ENCODE measurements at places on chromosomes 5 and 9.
A peak's percentile ranks its signal among the peaks of the same experiment; 100 is the strongest.

DNA sequence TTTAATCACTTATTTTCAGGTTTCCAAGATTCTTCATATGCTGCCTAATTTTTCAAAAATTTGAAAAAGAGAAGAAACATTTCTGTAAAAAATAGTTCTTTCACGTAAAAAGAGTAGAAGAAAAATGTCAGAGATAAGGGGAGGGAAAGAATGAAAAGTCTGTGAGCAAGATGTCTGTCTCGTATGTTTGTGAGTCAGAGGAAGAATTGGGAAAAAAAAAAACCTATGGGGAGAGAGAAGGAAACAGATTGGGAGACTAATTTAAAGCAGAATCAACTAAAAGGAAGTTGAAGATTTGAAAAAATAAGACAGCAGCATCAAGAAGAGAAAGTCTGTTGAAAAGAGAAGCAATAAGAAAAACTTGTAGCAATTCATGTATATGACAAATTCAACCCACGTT, 456.3 kb downstream of the HINT1 start:
- DNase-seq = no peak

DNA sequence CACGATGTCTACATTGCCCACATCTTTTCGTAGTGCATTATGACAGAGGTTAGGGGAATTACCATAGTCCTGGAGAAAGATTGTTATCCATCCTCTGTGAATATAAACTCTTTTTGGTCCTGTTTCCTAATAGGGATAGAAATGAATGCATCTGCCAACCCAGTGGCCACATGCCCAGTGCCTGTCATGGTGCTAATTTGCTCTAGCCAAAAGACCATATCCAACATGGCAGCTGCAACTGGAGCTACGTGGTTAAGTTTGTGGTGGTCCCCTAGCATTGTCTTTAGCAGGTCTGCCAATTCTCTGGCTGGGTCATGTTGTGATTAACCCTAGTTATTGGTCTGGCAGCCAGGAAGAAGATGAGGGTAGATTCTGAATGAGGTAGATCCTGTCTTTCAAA, 87.5 kb downstream of the FGF18 start:
- no peak for DNase-seq

DNA sequence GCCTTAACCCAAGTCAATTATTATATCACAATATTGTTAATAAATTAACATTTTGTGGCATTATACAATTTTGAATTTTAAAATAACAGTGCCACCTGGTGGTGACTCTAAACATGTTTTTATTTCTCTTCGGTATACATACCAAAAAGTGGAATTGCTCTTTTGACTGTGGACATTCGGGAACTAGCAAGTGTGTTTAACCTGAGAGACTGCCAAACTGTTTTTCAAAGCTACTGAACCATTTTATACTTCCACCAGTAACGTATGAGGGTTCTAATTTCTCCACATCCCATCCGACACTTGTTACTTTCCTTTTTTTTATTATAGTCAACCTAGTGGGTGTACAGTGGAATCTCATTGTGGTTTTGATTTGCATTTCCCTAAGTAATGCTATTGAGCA, 18.3 kb upstream of the HSDL2 start:
- DNase-seq = no peak

GRCh38 chr9:4380406-4380805, 80.5 kb upstream of the GLIS3 start:
- no peak for DNase-seq

DNA sequence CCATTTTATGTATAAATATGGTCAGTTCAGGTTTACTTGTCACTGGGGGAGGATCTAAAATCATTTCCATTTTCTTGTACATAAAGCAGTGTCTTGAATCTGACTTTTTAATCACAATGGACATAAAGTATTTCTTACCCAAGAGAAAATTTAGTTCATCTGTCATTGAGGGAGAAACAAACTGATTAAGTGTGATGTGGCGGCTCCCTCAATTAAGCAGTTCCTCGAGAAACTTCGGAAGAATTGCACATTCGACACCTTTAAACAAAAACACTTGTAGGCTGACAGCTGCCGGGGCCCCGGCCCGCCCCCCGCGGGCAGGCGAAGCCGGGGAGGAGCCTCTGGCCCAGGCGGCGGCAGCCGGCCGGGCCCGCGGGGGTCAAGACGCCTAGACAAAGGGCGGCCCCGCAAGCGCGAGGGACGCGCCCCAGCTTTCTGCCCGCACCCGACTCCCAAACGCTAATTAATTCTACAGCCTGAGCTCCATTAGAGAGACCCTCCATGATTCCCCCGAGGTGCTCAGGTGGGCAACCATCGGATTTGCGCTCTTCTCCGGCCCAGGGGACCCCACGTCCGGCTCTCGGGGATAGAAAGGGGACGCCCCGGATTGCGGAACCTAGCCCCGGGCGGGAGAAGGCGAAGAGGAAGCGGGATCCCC, 750 bp downstream of the TRIM36 start:
- no peak for DNase-seq

DNA sequence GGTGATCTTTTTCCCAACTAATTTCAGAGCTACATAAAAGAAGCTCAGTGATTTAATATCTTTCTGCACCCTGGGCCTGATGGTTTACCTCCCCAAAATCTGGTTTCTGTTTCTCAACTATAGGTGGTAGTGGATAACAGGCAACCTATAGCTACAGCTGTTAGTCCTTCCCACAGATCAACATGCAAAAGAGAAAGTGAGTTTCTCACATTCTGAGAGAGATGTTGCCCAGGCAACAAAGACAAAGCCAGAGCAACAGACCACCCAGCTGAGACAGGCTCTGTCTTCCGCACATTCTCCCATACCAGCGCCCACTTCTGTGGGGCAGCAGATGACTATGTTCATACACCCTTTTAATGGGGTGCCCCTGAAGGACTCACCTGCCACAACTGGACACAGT, 40.7 kb upstream of the PPP2R2B start:
- DNase-seq = no peak

DNA sequence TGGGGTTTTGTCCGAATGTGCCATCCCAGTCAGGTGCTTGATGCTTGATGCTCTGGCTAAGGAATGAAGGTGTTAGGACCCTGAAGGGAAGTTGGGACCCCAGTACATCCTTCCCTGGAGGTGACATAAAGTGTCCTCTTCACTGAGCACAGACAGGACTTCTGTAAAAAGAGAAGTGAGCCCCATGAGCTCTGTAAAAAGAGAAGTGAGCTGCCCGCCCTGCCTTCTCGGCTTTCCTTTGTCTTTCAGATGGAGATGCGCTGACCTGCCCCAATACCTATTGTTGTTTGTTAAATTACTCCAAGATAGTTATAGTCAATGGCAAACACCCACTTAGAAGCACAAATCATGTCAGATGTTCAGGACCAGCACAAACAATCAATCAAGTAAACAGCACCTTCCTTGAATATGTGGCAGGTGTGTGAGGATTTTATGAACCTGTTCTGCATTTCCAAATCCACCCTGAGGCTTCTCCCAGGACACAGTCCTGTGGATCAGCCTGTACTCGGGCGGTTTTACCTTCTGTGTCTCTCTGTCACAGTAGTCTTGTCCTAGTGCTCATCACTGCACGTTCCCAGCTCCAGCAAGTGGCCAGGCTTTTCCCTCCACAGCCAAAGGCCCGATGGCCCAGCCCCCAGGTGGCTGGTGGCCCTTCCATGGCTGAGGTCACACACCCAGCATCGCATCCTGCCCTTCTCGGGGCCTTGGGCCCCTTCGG, 191.4 kb downstream of the MTRR start:
- no peak for DNase-seq

GRCh38 chr5:20536813-20537212, 548.8 kb upstream of the CDH18 start:
- no peak for DNase-seq

DNA sequence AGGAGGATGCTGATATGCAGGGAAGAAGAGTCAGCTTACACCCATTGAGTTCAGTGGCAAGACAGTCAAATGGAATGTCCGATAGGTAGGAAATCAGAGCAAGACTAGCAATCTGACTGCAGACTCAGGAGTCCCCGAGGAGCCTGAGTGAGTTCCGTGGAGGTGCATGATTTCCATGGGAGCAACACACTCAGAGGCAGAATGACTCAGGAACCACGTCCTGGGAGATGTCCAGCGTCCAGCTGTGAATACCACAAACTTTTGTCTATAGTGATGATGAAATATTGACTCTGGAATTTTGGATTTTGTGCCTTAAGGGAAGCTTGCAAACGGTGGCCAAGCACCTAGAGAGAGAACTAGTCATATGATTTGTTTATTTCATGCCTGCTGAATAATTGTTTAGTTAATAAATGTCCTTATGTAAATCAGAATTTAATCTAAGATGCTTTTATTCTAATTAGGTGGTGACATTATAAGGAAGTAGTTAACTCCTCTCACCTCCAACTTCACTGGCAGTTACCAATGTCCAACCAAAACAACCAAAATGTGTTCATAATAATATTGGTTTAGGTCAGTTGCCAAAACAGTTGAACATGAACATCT, 100.4 kb downstream of the PDE4D start:
- DNase-seq = no peak

GRCh38 chr9:114694719-114695269, 12.8 kb upstream of the TEX48 start:
- DNase-seq = no peak

DNA sequence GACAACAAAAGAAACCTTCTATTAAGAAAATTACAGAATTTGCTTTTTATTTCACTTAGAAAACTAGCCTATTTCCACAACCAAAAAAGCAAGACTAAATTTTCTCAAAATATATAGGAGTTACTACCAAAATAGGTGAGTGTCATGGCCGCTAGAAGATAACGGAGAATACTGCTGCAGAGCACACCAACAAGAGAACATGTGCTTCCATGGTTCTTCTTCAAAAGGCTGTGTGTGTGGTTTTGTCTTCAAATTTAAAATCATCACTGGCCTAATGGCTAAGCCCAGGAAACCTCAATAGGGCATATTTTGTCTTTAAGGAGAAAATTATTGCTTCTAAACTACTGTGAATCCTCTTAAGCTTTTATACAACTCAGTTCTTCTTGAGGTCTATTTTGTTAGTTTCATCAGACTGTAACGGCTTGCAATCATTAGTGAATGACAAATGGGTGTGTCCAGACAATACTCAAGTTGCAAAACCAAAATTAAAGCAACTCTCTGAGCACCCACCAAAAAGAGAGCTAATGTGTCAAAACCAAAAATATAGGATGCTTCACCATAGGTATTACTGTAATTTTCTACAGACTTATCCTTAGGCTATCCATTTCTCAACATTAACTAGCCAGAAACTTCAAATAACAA, 3.3 kb downstream of the SETX start:
- no peak for DNase-seq

- DNase-seq = no peak
These were observed 76.8 kb downstream of the MACROH2A1 start for GRCh38 chr5:135322271-135322670.

- no peak for DNase-seq
These were observed 18.7 kb downstream of the PCDHGC5 start for GRCh38 chr5:141507387-141508091.

- DNase-seq = no peak
These were observed 372.1 kb downstream of the DTWD2 start for GRCh38 chr5:118616281-118616680.

- no peak for DNase-seq
These were observed 230.1 kb downstream of the CAAP1 start for GRCh38 chr9:26662476-26662875.

DNA sequence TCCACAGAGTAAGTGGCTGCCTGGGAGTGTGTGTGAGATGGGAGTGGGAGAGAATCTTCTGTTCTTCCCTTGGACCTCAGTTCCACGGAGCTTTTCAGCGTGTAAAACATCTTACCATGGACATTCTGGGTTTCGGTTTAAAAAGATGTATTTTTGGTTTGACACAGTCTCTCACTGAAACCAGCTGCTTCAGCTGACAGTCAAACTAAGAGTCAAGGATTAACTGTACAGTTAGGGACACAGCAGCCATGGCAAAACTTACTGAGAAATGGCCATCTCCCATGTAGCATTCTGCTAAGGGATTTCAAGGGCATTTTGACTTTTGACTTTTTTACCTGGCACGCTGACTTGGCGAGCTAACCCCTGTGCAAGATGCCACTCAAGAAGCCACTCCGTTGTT, 93.8 kb upstream of the IL12B start:
- no peak for DNase-seq

DNA sequence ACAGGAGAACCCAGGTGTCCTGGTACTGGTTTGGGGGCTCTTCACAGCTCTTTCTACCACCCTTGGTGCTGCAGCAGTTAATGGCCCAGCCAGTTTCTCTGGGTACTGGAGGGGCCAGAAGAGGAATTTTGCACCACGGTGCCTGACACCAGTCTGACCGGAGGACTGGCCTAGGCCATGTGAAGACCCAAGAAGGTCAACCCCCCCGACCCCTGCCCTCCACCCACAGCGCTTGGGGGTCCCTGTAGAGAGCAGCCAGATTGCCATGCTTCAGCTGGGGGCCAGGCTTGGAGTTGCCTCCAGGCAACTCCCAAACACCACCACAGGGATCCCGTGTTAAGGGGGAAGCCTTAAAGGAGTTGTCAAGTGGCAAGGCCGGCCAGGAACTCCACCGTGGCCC, 6.2 kb downstream of the ARSI start:
- no peak for DNase-seq

DNA sequence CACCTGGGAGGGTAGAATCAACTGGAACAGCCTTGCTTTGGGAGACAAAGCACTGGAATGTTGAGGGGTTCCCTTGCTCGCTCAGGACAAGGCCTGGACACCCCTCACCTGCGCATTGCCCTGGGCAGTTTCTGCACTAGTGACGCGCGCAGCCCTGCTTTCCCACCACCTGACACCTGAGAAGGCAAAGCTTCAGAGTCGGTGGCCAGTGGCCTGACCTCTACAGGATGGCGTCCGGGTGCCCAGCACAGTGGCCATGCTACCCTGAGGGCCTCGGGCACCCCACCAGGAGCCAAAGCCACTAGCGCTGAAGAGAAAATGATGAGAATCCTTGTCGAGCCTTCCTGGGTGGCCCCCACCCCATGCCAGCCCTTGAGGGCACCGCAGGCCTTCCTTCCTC, 161.3 kb downstream of the OLFM1 start:
- no peak for DNase-seq

DNA sequence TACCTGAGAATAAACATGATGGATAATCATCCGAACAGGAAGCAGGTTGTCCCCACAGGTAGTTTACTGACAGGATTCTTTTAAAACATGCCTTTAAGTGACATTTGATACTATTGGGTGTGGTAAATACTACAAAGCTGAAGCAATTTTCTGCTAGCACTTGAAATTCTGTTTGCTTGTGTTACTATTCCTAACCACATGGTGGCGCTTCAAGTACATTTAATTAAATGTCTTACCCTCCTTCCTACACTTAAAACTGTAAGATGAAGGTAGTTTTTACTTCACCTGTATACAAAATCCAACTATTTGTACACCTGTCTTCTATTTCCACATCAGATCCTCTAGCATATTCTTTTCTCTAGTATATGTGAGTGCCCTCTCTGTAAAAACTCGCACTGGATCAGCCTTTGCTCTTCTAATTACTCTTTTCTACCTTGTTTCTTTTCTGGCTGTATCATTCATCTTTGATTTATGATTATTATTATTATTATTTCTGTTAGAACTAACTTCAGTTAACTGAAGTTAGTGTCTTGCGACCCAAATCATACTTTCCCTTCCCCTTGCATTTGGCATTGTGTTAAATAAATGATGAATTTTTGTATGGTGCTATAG, 18.4 kb downstream of the SLC25A46 start:
- peak; percentile 11 for DNase-seq

GRCh38 chr5:74408150-74409043, 232.1 kb downstream of the ENC1 start:
- no peak for DNase-seq

- no peak for DNase-seq
These were observed 661 bp downstream of the NSMF start for GRCh38 chr9:137458194-137459151.
